HFF-Myc (cell line): ENCODE measurements at places on chromosomes 11 and 22.

GRCh38 chr11:65430406-65431217, 8.0 kb downstream of the NEAT1 start:
- DNase-seq, result no peak

DNA sequence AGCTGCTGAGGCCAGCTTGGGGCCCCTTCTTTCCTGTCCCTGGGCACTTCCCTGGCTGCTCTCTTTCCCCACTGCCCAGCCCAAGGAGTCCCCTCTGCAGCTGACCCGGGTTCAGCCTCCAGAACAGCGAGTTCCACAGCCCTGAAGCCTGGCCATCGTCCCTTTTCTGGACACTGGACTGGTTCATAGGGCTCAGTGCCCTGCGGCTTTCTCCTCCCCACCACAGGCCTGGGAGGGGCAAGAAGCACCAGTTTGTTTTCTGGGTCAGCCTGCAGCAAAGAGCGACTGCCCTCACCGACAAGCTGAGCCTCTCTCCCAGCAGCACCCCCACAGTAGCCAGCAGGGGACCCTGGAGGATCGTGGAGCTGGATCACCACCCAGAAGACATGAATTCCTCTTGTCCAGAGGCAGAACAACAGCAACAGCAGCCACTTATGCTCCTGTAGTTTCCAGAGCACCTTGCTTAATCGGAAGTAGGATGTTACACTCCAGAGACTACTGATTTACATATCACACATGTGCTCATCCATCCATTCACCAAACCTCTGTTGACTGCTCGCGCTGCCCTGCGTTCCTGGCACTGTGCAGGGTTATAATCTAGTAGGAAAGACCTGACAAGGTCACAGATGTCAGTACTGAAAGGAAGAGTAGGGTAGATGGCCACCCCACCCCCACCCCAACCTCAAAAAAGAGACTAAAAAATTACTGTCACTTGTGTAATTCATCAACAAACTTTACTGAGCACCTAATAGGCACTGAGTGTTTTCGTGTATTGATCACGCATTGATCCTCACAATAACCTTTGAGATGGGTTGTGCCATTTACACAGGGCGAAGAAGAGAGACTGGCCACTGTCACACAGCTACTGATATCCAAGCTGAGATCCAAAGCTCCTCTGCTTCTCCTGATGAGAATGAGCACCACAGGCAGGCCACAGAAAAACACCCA, 13.0 kb upstream of the CXCR5 start:
- no peak for DNase-seq

- no peak for DNase-seq
Observed at GRCh38 chr11:33307984-33308383, 50.8 kb downstream of the HIPK3 start.

GRCh38 chr11:117912497-117912896, 16.7 kb downstream of the TMPRSS13 start:
- DNase-seq, result no peak

GRCh38 chr11:92839450-92839849, 130.0 kb upstream of the MTNR1B start:
- DNase-seq, result no peak

DNA sequence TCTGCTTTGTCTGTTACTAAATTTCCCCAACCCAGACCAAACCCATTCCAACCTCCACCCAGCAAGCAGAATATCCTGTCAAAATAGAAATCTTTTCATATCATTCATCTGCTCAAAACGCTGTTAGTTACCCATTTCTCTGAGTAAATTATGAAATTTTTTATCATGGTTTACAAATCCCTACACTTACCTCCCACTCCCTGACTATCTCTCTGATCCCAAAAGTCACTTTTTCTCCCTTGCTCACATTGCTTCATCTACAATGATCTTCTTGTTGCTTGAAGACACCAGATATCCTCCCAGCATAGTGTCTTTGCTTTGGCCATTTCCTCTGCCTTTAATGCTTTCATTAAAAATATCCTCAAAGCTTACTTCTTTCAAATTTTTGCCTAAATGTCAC, 195.5 kb upstream of the CTSC start:
- DNase-seq, result no peak

- DNase-seq, result no peak
Observed at GRCh38 chr11:110298301-110298765, 1.9 kb upstream of the RDX start.
